ENCODE measurements at places on chromosomes 6 and 20.

GRCh38 chr20:47213966-47214365, 142.5 kb downstream of the ZMYND8 start:
- DNase-seq, result no peak

- no peak for DNase-seq
Measured at GRCh38 chr20:14672066-14672465, 334.7 kb upstream of the FLRT3 start.

- no peak for DNase-seq
Measured at GRCh38 chr6:159312206-159312605, 143.0 kb downstream of the FNDC1 start.

GRCh38 chr6:83592770-83593394, 80.5 kb downstream of the PRSS35 start:
- no peak for DNase-seq

- DNase-seq, result peak; percentile 52
Measured at GRCh38 chr6:32954986-32955802, 2.3 kb upstream of the HLA-DMA start.

DNA sequence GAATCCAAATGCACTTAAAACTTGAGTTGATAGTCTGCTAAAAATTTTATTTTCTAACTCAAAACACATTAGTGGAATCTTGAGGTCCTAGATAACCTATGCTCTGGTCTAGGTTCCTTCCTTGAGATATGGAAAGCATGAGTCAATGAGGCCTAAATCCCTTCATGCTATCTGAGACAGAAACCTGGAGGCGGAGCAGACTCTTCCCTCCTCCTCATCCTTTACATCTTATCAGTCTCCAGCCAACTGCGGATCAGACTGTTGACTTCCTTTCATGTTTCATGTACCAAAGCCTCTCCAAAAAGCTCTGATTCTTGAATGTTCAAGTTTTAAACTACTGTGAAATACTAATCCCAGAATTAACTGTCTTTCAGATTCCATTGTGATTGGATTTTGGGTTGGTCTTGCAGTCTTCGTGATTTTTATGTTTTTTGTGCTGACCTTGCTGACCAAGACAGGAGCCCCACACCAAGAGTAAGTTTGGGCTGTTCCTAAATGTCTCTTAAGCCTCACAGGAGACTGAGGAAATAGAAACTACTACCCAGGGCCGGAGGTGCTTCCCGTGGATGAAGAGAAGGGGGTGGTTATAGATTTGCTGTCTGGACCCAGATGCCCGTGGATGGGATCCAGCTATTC, 29.1 kb downstream of the MRAP2 start:
- no peak for DNase-seq

DNA sequence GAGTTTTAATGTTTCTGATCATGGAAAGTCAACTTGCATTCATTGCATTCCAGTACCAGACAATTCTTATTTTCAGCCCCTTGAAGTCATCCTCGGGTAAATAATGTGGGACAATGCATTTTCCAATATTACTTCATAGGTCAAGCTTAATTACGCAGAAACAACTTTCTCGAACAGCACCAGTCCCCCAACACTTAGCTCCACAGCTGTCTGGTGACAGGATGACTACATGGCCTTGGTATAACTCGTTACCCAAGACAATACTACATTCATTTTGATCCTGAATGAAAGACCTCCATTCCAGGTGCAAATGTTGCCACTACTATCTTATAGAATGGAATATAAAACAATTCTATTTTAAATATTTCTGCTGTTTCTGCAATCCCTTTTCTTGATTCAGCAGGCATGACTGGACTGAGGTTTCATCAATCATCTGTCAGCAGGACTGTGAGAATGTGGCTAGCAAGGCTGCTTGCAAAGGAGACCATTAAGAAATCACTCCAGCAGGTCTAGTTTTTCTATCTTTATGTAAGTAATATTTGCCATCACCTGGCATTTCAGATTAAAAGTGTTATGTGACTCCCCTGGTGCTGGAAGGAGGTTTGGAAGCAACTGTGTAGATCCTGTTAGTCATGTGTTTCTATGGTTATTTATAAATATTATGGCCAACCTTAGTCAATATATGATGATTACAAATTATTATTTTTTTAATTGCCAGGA, 147.9 kb downstream of the HAO1 start:
- no peak for DNase-seq

GRCh38 chr20:46375771-46376170, 30.6 kb downstream of the ELMO2 start:
- DNase-seq, result no peak

DNA sequence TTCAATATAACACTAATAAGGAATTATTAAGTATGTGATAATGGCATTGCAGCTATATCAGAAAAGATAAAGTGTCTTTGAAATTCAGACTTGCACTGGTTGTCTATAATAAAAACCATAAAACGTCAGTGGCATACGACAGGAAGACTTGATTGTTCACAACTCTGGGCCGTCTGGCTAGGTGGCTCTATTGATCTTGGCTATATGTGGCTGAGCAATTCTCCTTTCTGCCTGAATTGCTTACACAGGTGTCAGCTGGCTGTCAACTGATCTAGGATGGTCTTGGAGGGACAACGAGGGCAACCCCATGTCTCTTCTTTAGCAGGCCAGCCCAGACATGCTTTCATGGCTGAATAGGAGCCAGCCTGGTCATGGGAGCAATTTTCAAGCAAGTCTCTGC, 359.1 kb downstream of the QKI start:
- no peak for DNase-seq

DNA sequence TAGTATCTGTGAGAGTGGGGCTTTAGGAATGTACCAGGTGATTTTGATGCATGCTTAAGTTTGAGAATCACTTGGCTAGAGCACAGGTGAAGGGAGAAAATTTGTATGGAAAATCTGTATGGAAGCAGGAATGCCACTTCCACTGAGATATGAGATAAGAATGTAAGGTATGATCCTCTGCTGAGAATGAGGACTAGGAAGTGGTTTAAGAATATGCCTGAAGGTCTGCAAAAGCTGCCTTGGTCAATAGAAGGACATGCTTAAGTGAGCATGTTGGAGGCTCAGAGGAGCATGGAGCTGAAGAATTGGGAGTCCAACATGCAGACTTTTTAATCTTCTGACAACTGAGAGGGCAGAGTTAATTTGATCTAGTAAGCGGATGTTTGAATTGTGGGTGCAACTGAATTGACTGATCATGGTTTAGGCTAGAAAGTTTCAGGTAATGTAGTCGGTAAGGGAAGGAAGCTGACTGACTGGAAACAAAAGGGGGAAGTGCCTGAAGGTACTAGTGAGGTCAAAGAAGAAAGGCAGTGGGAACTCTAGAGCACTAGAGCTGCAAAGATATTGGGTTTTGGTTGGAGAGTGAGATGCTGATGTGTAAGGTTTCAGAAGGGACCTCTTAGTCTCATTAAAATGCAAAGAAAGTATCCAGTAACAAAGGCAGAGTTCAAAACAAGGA, 28.6 kb upstream of the NOTCH4 start:
- no peak for DNase-seq

DNA sequence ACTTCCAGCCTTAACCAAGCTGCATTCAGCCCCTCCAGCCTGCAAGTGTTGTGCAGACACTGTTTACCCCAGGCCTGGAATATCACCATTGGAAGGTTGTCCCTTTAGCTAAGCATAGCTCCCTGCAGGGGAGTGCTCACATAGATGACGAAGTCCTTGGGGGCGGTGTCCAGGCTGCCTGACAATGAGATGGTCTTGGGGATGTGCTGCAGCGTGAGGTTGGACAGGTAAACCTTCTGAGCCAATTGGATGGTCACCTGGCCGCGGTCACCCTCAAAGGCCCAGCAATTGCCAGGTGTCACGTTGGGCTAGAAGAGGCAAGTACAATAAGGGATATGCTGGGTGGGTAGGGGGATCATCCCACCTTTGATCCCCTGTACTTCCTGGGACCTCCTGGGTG, 18.6 kb downstream of the SUN5 start:
- no peak for DNase-seq

- DNase-seq, result no peak
Measured at GRCh38 chr20:43376831-43377230, 80.9 kb upstream of the SRSF6 start.

DNA sequence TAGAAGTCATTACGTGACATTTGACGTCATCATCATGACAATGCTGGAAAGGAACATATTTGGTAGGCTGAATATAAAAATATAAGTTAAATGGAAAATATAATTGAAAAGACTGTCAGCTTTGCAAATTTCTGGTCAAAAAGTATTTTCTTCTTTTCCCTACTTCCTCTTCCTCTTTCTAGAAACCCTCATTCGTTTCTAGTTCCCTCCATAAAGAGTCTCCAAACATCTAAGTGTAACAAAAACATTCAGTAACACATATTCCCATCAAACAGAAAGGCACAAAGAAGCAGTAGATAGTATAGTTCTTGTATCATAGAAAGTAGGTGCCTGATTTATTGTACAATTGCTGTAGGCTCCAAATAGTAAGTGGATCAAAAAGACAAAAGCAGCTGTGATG, 150.8 kb upstream of the FAM83B start:
- DNase-seq, result no peak

DNA sequence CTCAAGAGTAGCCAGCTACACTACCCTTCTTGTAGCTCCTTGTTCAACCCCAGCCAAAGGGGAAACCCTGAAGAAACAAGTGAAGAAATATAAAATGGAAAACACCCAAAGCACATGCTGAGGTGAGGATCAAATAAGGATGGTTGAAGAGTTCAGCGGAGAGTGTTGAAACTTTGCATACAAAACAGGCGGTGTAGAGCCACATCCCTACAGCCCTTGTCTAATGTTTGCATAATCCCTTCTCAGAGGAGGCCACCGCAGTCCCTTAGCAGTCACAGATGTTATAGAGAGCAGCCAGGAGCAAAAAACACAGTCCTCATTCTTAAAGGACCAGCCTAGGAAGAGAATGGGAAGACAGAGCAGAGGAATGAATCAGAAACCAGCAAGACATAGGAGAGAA, 350.7 kb upstream of the SASH1 start:
- DNase-seq, result no peak

GRCh38 chr6:166670894-166671293, 43.8 kb upstream of the RPS6KA2 start:
- no peak for DNase-seq

GRCh38 chr6:37038292-37039198, 33.1 kb downstream of the FGD2 start:
- DNase-seq, result no peak

DNA sequence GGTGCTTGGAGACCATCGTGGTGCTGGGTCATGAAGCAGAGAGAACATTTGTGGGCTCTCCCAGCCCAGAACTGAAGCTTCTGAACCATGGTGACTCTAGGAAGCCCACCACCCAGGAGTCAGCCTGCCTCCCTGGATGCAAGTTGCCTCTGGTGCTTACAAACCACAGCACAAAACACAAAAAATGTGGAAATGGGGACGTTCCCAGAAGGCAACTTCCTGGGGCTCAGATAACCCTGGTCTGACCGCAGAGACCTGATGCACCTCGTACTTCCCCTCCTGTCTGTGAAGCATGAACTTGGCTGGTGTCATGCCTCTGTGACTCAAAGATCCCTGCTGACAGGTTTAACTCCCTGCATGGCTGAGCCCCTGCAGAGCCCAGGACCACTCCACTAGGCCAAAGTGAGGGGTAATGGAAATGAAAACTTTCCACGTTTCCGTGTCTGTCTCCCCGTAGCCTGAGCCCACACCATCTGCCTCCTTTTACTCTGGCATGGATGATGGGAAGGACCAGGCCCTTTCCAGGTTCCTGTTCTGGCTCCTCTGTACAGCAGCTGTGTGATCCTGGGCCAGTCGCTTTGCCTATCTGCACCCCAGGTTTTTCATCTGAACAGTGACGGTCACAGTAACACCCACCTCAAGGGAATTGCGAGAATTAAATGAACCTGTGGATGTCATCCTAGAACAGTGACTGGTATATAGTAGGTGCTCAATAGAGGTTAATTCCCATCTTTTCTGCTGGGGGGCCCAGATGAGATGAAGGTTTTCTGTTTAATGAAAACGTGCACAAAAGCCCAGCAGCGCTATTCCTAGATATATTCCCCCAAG, 57.7 kb downstream of the PPP1R16B start:
- DNase-seq, result peak; percentile 37

DNA sequence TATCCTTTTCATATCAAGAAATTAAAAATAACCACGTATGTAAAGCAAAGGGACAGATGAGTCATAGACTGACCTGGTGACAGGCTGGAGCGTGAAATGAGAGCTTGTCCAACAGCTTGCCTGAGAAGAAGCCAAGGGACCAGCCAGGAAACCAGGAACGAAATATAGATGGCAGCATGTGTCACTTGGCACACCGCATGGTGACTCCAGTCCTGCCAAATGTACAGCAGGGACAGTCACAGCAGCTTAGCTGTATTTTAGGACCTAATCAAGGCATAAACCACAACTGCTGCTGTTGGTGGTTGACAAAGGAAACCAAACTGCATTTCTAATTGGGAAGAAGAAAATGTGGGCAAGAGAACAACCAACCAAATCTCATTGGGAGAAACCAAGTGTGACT, 755.0 kb downstream of the TFAP2A start:
- DNase-seq, result no peak

DNA sequence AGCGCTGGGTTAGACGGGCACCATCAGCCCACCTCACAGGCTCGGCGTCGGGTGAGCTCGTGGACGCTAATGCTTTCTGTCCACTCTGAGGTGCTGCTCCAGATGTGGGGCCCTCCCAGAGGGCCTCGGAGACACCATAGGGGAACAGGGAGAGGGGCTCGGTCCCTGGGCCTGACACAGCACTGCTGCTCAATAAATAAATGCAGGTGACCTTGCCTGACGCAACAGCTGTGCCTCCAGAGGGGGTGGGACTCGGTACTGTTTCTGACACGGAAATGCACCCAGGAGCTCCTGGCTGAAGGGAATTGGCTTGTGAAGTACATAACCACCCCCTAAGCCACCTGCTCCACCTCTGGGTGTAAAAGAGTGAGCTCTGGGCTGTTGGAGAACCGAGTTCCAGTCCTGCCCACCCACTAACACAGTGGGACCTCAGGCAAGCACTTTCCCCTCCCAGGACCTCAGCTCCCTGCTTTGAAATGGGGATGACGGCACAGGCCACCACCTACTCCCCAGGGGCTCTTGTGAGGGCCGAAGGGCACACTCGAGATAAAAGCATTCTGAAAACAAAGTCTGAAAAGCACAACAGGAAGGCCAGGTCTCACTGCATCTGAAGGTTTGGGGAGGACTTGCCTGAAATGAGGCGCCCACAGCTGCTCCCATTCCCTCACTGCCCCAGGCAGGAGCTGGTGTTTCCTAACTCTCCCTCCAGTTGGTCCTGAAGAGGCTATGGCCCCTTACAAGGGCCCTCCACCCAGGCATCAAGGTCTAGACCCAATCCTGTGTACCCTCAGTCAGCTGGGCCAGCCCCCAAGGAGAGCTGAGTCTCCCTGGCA, 6.7 kb downstream of the KCNK15 start:
- DNase-seq, result no peak

All from activated CD4-positive, alpha-beta T cell treated with anti-CD3 and anti-CD28 coated beads, Interleukin-2, amount 10 ng/mL, durations not matched to agents 7 days and 5 days (primary cell).